Heart right ventricle (tissue), 16 donors: ENCODE measurements at places on chromosomes 12 and 14. TPM values are rescaled to one million over a fixed set of nuclear protein-coding genes. Genes with fewer than 3 reads are reported as not detected.

SIRT4 gene
- polyA plus RNA-seq, result 6.2 TPM

MRPL51 gene
- 123 TPM for polyA plus RNA-seq

MPHOSPH9 gene
- polyA plus RNA-seq, result 11.3 TPM

CCDC175 gene
- not detected for polyA plus RNA-seq

TTC9 gene
- 0.22 TPM for polyA plus RNA-seq

PRH2 gene
- not detected for polyA plus RNA-seq

SPTB gene
- polyA plus RNA-seq, result 24.0 TPM

PTGES3 gene
- 43.7 TPM for polyA plus RNA-seq

LRP1 gene
- polyA plus RNA-seq, result 46.6 TPM

NPAS3 gene
- 0.29 TPM for polyA plus RNA-seq

SERPINA10 gene
- not detected for polyA plus RNA-seq

IGF1 gene
- polyA plus RNA-seq, result 6.9 TPM

ACACB gene
- 12.8 TPM for polyA plus RNA-seq

MLXIP gene
- polyA plus RNA-seq, result 11.5 TPM

IGFBP6 gene
- 61.5 TPM for polyA plus RNA-seq

PLA2G1B gene
- 0.22 TPM for polyA plus RNA-seq

REP15 gene
- polyA plus RNA-seq, result 4.1 TPM

CCDC177 gene
- not detected for polyA plus RNA-seq

CRIP1 gene
- polyA plus RNA-seq, result 149 TPM

IFNG-AS1 gene
- 0.37 TPM for polyA plus RNA-seq

PPP1R1A gene
- polyA plus RNA-seq, result 203 TPM

CLEC7A gene
- 1.0 TPM for polyA plus RNA-seq

GALC gene
- polyA plus RNA-seq, result 9.3 TPM

SLC17A8 gene
- polyA plus RNA-seq, result not detected

CCDC60 gene
- polyA plus RNA-seq, result not detected

RNF10 gene
- 778 TPM for polyA plus RNA-seq
